Activated T-helper 1 cell treated with anti-CD3 and anti-CD28 coated beads, Interleukin-12 subunit alpha, Interleukin-12 subunit beta, Interleukin-2, Interleukin-4 antibody, amounts not matched to agents 30 ng/mL and 10 ng/mL and 1 ng/mL, durations not matched to agents 14 hours and 24 hours and 36 hours (primary cell): ENCODE measurements at places on chromosomes 5 and 9. TPM values are rescaled to one million over a fixed set of nuclear protein-coding genes. Genes with fewer than 3 reads are reported as not detected.

The MRPS27 gene
- total RNA-seq, result 80.1 and 88.2 TPM in 2 replicates

GRCh38 chr5:91386120-91386519 is 3.0 kb upstream of the ARRDC3 start:
- DNase-seq, result no peak

GRCh38 chr9:113274474-113275156 is 757 bp downstream of the CDC26 start:
- DNase-seq, result peak; percentile 19

- no peak for DNase-seq
Measured at GRCh38 chr5:91388362-91388761, 5.2 kb upstream of the ARRDC3 start.

The TARS1 gene
- total RNA-seq, result 184 and 191 TPM in 2 replicates

- DNase-seq, result no peak
Measured at GRCh38 chr9:109017493-109017892, 4.2 kb upstream of the CTNNAL1 start.
